ENCODE measurements at places on chromosomes 16 and 17.

DNA sequence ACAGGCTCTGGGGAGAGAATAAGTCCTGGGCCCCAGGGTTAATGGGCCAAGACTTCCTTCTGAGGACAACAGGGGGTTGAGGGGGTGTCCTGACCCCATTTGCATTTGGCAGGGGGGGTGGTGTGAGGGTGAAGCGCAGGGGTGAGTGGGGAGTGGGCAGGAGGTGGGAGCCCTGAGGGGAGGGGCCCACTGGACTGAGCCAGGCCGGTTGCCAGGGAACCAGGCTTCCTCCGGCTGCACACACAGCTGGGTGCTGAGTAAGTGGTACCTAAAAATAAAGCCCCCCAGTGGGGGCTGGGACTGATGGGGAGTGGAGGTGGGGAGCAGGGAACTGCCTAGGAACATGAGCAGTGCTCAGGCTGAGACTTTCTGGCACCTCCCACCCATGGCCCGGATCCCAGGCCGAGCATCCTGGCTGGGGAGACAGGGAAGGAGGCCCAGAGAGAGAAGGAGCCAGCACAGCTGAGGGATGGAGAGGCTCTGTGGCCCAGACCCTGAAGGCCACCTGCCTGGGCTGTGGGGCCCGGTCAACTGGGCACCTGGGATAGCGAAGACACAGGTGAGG is 7.5 kb upstream of the RASD1 start:
- no peak for DNase-seq

- no peak for DNase-seq
These were observed 611 bp upstream of the ANKRD40 start for GRCh38 chr17:50708050-50709000.

DNA sequence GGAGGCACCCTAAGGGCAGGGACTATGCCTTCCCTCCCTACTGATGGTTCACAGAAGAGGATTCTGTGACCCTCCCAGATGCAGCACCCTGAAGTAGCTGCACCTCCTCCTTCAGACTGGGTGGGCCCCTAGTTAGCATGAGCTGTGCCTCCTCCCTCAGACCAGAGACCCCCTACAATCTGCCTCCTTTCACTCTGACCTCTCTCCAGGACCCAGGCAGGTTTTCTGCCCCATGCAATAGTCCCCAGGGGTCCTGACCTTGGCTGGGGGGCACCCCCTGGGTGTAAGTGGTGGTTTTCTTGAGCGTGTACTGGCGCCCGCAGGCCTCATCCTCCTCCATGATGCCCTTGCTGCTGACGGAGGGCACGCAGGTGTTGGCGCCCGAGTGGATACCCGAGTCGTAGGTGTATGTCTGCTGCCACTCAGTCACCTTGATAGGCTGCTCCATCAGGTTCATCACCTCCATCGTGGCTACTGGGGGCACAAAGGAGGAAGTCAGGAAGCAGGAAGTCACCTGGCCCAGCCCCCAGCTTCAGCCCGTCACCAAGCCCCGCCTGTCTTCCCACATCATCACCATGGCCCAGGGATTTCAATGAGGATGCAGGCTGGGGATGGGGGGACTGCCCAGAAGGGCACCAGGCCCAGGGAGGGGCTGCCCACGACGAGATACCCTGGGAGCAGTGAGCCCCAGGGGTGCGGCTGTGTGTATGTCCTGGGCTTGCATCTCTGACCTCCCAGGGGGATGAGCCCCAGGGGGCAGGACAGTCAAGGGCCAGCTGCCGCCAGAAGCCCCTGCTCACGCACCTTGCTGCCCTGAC is 14.9 kb downstream of the JUP start:
- peak; percentile 59 for DNase-seq

DNA sequence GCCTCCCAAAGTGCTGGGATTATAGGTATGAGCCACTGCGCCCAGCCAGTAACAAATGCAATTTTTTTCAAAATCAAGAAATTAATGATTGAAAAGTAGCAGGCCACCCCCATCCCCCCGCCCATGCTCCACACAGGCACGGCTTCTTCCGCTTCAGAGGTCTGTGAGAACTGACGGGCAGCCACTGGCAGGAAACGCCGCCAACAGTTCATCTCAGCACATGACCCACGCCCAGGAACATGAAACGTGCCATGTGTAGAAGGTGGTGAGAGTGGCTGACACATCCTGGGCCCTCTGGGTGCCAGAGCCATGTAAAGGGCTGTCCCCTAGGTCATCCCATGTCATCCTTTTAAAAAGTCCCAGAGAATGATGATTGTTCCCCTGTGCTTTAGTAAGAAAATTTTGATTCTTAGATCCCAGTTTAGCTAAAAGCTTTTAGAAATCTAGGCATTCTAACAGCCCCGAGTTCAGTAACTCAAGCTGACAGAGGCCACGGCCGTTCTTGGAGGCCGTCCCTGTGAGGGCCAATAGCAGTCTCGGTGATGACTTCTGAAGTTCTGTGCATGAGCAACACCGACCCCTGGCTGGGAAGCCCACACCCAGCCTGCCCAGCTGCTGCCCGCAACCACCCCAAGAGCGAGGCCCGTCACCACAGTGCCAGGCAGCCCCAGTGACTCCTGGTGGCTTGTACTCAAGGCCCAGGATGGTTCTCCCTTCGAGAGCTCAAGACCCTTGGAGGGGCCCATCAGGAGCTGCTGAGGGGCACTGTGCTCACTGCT is 52.1 kb downstream of the KLHDC4 start:
- DNase-seq: no peak

DNA sequence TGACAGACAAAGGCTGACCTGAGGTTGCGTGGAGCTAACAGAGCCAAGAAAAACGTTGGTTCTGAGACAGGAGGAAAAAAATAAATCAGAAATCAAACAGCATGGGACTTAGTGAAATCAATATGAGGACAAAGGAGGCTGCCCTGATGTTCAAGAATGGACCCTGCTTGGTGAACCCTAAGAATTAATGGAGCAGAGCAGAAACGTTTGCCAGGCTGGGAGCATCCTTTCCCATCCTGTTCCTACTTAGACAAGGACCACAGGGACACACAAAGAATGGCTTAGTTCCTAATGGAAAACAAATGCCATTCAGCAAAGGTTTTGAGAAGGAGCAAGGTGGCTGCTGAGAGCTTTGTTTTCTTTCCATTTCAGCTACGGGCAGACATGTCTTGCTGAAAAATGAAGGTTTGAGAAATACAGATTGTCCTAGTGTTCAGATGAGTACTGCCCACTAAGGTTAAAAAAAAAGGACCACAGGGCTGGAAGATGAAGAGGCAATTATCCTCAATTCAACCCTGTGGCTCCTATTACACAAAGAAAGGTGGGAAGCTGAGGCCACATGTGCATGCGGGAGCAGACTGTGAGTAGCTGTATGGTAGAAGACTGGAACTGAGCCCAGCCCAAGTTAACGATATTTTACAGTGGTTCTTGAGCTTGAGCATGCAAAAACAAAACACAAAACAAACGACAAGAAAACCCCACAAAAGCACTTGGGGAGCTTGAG is 230.1 kb downstream of the SLC39A11 start:
- DNase-seq: no peak

- no peak for DNase-seq
These were observed 13.0 kb upstream of the DHRS11 start for GRCh38 chr17:36578671-36579070.

GRCh38 chr16:20897922-20898321 is 2.2 kb downstream of the DCUN1D3 start:
- DNase-seq: no peak

DNA sequence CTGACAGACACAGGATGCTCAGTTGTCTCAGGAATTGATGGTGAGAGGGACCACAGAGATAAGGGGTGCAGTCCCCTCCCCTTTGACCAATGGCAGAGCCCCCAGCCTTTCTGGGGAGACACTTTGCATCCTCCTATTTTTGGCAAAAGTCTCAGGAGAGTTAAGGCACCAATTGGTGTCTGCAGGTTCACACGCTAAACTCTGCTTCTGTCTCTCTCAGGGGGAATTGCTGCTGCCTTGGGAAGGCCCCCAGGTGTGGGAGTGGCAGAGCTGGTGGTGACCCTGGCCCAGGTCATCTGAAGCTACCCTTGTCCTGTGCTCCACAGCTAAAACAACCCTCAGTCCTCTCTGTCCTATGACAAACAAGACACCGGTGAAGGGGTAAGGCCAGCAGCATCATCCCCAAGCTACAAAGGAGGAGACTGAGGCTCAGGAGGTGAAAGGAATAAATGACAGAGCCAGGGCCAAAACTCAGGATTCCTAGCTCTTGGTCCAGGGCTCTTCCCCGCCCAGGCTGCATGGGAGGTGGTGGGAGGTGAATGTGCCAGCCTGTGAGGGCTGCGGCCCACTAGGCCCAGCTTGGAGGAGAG is 20.3 kb downstream of the OSBPL7 start:
- DNase-seq: peak; percentile 55

DNA sequence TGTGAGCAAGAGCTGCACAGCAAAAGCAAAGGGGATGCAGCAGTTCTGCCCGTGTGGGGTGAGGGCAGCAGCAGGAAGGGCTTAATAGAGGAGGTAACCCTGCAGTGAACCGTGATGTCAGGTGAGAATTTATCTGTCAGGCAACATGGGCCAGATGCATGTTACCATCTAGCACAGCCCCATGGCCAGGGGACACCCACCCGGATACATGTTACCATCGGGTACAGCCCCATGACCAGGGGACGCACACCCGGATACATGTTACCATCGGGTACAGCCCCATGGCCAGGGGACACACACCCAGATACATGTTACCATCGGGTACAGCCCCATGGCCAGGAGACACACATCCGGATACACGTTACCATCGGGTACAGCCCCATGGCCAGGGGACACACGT is 99.4 kb downstream of the RBFOX3 start:
- DNase-seq: no peak

- no peak for DNase-seq
These were observed 80.2 kb downstream of the RPTOR start for GRCh38 chr17:80624864-80625263.

GRCh38 chr17:81015136-81015535 is 19.8 kb upstream of the BAIAP2 start:
- DNase-seq: no peak

DNA sequence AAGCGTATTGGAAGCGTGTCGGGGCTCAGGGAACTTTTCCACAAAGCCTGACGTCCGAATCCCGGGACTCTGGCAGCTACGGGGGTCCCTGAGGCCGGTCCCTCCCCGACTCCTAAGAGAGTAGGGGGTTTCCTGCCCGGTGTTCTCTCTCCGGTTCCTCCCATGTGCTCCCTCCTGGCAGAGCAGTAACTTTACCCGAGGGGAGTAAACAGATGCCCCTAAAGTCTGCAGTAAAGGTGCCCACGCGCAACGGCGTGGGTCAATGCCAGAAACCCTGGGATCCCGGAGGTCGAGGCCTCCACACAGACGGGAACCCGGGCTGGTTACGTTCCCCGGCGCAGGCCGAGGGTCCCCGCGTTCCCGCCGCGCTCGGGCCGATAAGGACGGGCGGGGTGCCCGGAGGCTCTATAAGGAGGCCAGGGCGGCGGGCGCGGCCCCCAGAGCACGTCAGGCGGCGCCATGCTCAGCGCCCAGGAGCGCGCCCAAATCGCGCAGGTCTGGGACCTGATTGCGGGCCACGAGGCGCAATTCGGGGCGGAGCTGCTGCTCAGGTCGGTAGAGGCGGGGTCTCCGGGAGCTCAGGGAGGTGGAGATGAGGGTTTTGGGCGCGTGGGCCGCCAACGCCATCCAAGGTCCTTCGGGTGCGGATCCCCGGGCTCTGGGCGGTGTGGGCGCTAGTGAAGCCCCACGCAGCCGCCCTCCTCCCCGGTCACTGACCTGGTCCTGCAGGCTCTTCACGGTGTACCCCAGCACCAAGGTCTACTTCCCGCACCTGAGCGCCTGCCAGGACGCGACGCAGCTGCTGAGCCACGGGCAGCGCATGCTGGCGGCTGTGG is at the start of gene HBM:
Gene HBM, plus strand, starts transcription at position 440 of the 836 bp plus-strand sequence. Its CDS starts 20 bp downstream, at position 460.
- DNase-seq: no peak

GRCh38 chr16:66562986-66563385 is 3.3 kb upstream of the CMTM1 start:
- no peak for DNase-seq

DNA sequence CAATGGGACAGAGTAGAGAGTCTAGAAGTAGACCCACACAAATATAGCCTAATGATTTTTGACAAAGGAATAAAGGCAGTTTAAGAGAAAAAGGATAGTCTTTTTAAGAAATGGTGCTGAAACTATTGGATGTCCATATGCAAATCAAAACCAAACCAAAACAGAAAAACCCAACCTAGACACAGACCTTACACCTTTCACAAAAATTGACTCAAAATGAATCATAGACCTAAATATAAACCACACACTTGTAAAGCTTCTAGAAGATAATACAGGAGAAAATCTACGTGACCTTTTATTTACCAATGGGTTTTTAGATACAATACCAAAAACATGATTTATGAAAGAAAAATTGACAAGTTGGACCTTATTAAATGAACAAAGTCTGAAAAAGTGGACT is 66.4 kb upstream of the MPHOSPH6 start:
- no peak for DNase-seq

DNA sequence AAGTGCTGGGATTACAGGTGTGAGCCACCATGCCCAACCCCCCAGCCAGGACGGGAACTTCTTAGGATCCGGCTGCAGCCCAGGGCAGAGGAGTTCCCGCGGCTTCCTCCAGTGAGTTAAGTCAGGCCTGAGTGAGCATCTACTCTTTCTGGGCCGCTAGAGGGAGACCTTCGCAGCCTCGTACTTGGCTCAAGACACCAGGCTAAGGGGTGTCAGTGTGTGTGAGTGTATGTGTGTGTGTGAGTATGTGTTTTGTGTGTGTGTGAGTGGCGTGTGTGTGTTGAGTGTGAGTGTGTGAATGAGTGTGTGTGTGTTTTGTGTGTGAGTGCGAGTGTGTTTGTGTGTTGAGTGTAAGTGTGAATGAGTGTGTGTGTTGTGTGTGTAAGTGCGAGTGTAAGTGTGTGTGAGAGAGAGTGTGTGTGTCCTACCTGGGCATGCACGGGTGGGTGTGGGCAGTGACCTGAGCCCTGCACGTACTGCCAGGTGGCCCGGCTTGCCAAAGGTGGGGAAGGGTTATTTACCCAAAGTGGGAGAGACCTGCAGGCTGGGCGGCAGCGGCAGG is 58.5 kb downstream of the TMEM235 start:
- DNase-seq: peak; percentile 86

DNA sequence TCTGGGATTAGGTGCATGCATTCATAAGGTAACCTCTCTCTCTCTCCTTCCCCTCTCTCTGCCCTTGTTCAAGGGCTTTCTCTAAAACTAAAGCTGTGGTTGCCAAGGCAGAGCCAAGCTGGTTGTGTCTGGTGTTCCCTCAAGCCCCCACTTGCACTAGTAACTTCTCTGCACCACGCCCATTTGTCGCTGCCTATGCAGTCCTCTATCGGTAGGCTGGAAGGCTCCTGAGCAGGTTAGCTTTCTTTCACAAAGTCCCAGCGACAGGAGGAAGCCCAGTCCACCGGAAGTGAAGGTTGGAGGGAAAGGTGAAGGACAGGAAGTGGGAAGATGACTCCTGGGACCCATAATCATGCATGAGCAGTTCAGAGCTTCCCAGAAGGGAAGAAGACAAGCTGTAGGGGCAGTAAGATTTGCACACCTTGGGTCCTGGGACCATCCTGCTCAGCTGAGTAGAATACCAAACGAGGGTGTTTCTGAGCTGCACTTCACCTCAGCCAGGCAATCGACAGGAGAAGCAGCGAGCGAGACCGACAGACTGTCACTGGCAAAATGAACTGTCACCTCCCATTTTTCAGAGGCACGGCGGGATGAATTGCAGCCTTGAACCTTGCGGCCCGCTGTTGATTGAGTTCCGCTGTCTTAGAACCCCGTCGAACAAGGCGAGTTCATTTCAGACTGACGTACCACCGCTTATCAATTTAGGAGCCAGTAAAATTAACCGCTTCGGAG is 14.7 kb upstream of the SKAP1 start:
- peak; percentile 52 for DNase-seq

Measured in suprapubic skin (tissue), 4 donors.